ENCODE measurements at places on chromosomes 13 and 19. TPM values are rescaled to one million over a fixed set of nuclear protein-coding genes. Genes with fewer than 3 reads are reported as not detected.

GRCh38 chr13:100662468-100663211 lies 12.0 kb downstream of the TMTC4 start:
- no peak for DNase-seq

GRCh38 chr13:113220877-113221276 lies 11.5 kb downstream of the CUL4A start:
- DNase-seq: peak; percentile 14

GRCh38 chr13:46313432-46314257 lies 73.4 kb downstream of the RUBCNL start:
- no peak for DNase-seq

GRCh38 chr19:5578097-5578846 lies 10.5 kb upstream of the TINCR start:
- DNase-seq: peak; percentile 67

- no peak for DNase-seq
Measured at GRCh38 chr13:35593651-35594050, 117.2 kb upstream of the MAB21L1 start.

- no peak for DNase-seq
Measured at GRCh38 chr19:51066393-51067186, 1.7 kb upstream of the KLK13 start.

ATF5 gene
- 8.9 TPM for total RNA-seq

JAK3 gene
- total RNA-seq: 0.09 TPM

CLEC4G gene
- total RNA-seq: not detected

PARP4 gene
- total RNA-seq: 29.4 TPM

PPAN gene
- 68.6 TPM for total RNA-seq
